ENCODE measurements at places on chromosomes 3 and 15.

DNA sequence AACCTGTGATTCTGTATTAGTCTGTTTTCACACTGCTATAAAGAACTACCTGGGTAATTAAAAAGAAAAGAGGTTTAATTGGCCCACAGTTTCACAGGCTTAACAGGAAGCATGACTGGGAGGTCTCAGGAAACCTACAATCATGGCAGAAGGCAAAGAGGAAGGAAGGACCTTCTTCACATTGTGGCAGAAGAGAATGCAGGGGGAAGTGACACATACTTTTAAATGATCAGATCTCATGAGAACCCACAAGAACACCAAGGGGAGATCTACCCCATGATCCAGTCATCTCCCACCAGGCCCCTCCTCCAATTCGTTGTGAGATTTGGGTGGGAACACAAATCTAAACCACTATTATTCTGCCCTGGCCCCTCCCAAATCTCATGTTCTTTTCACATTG, 6.1 kb downstream of the ZKSCAN7 start:
- DNase-seq: no peak

GRCh38 chr3:136296960-136297359, 46.8 kb downstream of the PCCB start:
- no peak for DNase-seq

- no peak for DNase-seq
These were observed 47.2 kb downstream of the RASGRP1 start for GRCh38 chr15:38517312-38517975.

DNA sequence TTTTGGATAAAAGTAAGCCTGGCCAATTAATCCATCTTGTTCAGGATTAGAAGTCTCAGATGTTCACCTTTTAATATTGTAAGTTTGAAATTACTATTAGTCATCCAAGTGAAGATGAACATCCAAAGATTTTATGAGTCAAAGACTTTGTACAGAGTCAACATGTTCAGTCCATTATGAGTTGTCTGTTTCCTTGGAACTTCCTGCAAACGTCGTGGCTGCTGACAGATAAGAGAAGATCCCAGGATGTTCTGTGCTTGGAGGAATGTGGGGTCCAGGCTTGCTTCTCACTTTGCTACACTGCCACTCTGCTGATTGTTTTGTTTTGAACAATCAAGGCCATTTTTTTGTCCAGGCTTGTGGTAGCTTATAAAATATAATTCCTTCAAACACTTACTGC, 74.3 kb upstream of the SLCO2A1 start:
- DNase-seq: no peak

DNA sequence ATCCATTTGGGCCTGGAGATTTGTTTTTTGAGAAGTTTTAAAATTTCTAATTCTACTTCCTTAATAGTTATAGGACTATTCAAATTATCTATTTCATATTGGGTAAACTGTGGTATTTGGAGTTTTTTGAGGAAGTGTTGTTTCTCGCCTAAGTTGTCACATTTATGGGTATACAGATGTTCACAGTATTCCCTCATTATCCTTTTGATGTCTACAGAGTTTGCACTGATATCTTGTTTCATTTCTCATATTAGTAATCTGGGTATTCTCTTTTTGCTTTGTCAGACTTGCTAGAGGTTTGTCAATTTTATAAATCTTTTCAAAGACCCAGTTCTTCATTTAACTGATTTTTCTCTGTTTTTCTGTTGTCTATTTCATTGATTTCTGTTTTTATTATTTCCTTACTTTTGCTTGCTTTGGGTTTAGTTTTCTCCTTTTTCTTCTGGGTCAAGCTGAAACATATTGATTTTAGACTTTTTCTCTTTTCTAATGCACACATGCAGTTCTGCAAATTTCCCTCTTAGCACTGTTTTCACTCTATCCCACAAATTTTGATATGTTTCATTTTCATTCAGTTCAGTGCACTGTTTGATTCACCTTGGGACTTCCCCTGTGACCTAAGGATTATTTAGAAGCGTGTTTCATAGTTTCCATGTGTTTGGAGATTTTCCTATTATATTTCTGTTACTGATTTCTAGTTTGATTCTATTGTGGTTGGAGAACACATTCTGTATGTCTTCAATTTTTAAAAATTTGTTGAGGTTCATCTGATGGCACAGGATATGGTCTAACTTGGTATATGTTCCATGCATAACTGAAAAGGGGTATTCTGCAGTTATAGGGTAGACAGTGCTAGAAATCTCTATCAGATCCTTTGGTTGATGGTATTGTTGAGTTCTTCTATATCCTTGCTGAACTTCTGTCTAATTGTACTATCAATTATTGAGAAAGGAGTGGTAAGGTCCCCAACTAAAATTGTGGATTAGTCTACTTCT, 79.6 kb downstream of the SUMF1 start:
- no peak for DNase-seq

- no peak for DNase-seq
These were observed 24.3 kb downstream of the TRPM1 start for GRCh38 chr15:31077181-31077580.

DNA sequence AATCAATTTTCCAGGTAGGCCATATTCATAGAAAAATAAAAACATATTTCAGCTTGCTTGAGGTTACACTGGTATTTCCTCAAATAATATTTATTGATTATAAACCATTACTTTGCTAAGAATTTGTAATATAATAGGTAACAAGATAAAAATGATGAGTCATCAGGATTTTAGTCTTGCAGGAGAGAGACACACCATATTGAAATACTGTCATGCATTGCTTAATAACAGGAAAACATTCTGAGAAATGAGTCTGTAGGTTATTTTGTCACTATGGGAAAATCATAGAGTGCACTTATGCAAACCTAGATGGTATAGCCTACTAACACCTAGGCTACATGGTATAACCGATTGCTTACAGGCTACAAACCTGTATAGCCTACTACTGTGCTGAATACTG, 990.5 kb downstream of the OTOL1 start:
- DNase-seq: no peak

- no peak for DNase-seq
These were observed 783.3 kb upstream of the ARRDC4 start for GRCh38 chr15:97177151-97177577.

- no peak for DNase-seq
These were observed 54.6 kb upstream of the ATOSA start for GRCh38 chr15:52733696-52734255.

- DNase-seq: no peak
These were observed 18.3 kb downstream of the TRH start for GRCh38 chr3:129992781-129993180.

DNA sequence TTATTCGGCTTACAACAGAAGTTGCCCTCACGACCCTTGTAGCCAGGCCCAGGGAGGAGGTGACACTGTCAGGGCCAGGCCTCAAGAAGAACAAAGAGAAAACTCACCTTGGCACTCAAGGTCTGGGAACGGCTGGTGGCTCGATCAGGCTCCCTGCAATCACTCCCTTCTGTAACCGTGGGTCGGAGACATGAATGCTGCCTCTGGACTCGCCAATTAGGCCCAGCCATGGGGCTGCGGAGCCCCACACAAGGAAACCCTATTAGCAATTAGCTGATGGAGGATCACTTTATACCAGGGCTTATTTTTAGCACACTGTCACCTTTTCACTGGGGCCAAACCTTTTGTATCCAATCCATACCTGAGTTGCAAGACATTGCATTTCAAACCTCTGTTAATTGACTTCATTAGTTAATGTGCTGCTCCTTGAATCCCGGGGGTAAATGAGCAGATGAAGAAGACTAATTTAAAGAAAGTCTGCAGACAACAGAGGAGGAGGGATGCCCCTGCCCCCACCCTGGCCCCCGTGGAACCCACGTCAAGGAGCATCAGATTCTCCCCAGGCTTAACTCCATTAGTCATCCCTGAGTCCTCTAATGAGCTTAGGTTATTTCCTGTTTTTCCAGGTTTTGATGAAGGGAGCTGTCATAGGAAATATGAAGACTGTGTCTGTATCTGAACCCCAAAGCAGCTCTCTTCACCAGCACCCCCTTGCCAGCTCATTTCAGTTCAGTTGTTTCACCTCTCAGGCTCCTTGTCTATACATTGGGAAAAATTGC, 255.3 kb downstream of the RORA start:
- no peak for DNase-seq

All from central memory CD8-positive, alpha-beta T cell (primary cell).